ENCODE measurements at places on chromosomes 3 and 15. TPM values are rescaled to one million over a fixed set of nuclear protein-coding genes. Genes with fewer than 3 reads are reported as not detected.

The CA12 gene
- total RNA-seq, result not detected

- no peak overlapping the region for H3K4me3 ChIP-seq
- no peak for DNase-seq
- H3K27me3 ChIP-seq, result no peaks in the 10 kb centered on the region
Measured at GRCh38 chr3:172303181-172303580, 145.1 kb downstream of the GHSR start.

DNA sequence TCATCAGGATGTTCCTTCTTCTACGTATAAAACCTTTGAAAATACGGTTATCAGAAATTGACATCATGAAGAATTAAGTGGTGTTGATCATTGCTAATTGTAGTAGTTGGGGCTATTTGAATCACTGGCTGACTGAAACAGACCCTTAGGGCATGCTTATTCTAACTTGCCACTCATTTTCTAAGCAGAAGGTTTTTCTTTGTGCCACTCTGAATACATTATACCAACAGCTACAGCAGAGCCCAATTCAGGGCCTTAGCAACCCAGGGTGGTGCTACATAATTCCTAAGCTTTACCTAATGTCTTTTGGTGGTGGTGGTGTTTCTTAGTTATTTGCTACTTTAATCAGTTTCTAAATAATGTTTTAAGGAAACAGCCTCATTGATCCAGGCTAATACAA is 524.2 kb downstream of the NLGN1 start:
- H3K27ac ChIP-seq, result no peak overlapping the region
- H3K4me3 ChIP-seq, result no peak overlapping the region
- no peak for DNase-seq
- no peaks in the 10 kb centered on the region for H3K27me3 ChIP-seq
- no peaks in the 10 kb centered on the region for H3K4me1 ChIP-seq

DNA sequence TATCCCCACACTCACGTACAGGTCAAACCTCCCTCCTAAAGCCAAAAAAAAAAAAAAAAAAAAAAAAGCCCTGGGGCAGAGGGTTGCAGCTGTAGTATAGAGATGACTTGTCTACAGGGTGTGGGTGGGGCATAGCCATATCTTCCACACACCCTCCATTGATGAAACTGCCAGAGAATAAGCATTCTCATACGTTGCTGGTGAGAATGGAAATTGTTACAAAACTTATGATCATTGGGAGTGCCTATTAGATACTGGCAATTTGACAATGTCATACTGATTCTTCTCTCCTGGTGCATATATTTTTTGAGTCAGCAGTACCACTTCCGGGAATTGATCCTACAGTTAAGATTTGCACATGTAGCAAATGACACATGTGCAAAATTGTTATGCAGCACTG is 11.0 kb upstream of the CTNNB1 start:
- H3K27me3 ChIP-seq, result no peaks in the 10 kb centered on the region
- no peak overlapping the region for H3K4me3 ChIP-seq
- H3K4me1 ChIP-seq, result peaks cover 7% of the 10 kb centered on the region

DNA sequence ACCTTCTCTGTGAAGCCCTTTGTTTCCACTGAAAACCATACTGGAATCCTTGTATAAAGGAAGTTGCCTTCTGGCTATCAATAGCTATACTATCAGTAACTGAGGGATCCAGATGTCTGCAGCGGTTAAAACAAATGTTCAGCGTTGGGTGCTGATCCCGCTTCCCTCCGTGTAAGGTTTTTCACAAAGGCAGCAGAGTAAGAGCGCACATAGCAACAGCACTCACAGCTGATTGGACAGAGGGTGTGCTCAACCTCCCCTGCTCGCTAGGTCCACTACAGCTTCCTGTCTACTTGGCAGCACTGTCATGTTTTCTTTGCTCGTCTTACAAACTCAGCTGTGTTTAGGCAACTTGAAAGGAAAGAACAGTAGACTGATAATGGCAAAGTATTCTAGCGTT is 27.3 kb downstream of the ATOSA start:
- no peak overlapping the region for H3K4me3 ChIP-seq
- DNase-seq, result peak; percentile 49
- peaks cover 12% of the 10 kb centered on the region for H3K36me3 ChIP-seq
- H3K27me3 ChIP-seq, result no peaks in the 10 kb centered on the region
- H3K27ac ChIP-seq, result peak overlapping the region; percentile 5

- no peak overlapping the region for H3K4me3 ChIP-seq
- DNase-seq, result no peak
- H3K36me3 ChIP-seq, result no peaks in the 10 kb centered on the region
- H3K4me1 ChIP-seq, result peaks cover 31% of the 10 kb centered on the region
- H3K27me3 ChIP-seq, result no peaks in the 10 kb centered on the region
Measured at GRCh38 chr15:63860555-63860954, 26.8 kb upstream of the HERC1 start.

DNA sequence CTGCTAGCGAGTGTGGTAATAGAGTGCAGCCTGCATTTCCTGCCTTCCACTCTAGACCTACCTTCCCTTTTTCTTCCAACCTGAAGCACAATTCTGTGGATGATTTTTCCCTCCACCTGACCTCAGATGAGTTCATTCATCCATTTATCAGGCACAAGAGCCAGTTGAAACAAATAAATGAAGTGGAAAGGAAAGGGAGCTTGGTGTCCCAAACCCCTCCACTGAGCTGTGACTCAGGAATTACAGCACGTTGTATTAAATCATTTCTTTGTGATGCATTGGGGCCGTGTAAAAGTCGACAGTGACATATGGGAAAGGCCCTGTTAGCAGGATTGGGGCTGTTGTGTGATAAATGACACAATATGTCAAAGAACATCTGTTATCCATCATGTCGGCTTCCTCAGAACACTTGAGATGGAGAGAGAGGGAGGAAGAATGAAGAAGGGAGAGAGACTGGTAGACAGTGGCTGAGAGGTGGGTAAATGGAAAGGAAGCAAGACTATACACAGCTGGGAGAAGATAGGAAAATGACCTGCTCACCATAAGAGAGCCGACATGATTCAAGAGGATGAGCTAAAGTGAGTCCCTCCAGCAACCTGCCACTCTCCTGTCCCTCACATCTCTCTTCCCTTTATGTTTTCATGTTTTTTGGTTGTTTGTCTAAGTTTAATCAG is 366.0 kb downstream of the AGBL1 start:
- no peak overlapping the region for H3K27ac ChIP-seq
- H3K36me3 ChIP-seq, result no peaks in the 10 kb centered on the region
- no peaks in the 10 kb centered on the region for H3K4me1 ChIP-seq
- no peaks in the 10 kb centered on the region for H3K27me3 ChIP-seq
- H3K4me3 ChIP-seq, result no peak overlapping the region

DNA sequence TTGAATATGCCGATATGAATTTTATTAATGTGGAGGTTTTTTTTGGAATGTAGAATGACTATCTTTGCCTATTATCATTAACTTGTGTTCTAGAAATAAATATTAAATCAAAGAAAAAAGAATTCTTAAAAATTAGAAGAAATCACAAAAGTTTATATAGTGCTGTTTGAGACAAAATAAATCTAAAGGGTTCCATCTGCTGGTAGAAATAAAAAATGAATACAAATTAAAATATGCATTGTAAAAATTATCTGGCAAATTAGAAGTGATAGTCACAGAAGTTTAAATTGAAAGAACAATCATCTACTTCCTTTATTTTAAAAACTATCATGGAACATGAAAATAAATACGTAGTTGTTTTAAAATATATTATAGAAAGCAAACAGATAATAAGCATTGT is 22.7 kb upstream of the ZBTB20 start:
- H3K4me3 ChIP-seq, result no peak overlapping the region
- no peak for DNase-seq
- no peaks in the 10 kb centered on the region for H3K4me1 ChIP-seq
- no peak overlapping the region for H3K27ac ChIP-seq
- H3K27me3 ChIP-seq, result no peaks in the 10 kb centered on the region

GRCh38 chr3:163951397-163951987 is 1126.8 kb downstream of the SI start:
- H3K4me1 ChIP-seq, result no peaks in the 10 kb centered on the region
- no peak overlapping the region for H3K4me3 ChIP-seq
- DNase-seq, result no peak
- H3K27me3 ChIP-seq, result no peaks in the 10 kb centered on the region
- no peak overlapping the region for H3K27ac ChIP-seq

DNA sequence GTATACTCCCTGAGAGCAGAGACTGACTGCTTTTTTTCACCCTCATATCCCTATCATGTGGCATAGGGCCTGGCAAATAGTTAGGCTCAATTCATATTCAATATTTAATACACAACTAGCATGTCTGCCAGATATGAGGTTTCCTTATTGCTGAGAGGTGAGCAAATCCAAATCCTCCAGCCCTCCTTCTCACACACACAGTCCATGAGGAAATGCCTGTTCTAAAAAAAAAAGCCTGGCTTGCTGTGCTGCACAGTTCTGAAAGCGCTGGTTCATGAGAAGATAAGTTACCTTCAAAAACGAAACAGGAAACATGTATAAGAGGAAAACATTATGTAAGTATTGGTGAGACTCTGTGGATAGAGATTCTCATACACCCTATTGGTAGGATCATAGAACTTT is 15.5 kb upstream of the ACAP2 start:
- H3K27me3 ChIP-seq, result no peaks in the 10 kb centered on the region
- H3K27ac ChIP-seq, result no peak overlapping the region
- DNase-seq, result peak; percentile 53
- H3K36me3 ChIP-seq, result no peaks in the 10 kb centered on the region

The KIF15 gene
- 1.4 TPM for total RNA-seq

The TRIM71 gene
- total RNA-seq, result not detected

DNA sequence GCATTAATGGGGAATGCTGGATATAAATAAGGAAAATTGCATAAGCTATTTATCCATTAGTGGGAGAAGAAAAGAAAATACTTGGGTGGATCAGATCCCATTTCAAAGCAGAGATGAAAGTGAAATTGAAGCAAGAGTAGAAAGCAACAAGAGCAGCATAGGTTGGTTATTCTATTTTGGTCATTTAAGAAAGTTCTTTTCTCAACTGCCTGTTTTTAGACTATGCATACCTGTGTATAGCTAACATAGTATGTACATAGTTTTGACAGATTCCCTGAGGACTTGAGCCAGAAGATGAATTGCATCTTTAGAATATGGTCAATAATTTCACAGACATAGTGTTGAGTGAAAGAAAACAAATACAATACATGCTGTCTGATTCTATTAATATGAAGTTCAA is 29.0 kb upstream of the DENND4A start:
- H3K27me3 ChIP-seq, result no peaks in the 10 kb centered on the region
- H3K27ac ChIP-seq, result peak overlapping the region; percentile 94
- no peak for DNase-seq
- peaks cover 63% of the 10 kb centered on the region for H3K4me1 ChIP-seq

DNA sequence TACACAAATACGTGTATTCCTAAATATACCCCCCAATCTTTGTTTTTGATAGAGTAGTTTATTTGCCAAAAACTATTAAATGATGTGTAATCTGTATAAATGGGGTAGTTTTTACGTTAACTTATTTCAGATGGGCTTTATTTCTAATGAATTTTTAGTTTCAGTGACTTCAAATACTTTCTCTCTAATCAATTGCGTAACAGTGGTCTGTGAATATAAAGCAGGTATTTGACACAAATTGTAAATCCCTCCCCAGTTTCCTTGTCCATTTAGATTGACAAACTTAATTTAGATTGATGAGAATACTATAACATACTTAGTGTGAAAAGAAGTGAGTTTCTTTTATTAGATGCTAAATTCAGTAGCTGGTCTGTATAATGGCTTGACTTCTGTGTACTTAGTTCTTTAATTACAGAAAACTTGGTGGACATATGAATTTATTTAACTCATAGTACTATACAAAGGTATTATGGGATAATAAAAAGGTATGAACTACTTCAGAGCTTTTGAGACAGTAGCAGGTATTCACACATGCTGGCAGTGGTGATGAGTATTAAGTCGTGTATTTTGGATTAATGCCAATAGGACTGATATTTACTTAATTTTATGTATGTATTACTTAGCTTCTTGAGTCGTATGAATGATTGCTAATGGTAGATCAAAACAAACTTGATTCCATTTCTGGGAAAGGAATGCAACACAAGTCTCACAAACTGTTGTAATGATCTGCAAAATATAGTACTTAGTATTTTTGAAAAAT is 81.6 kb downstream of the STT3B start:
- H3K4me1 ChIP-seq, result no peaks in the 10 kb centered on the region
- no peak overlapping the region for H3K4me3 ChIP-seq
- DNase-seq, result no peak
- no peak overlapping the region for H3K27ac ChIP-seq

DNA sequence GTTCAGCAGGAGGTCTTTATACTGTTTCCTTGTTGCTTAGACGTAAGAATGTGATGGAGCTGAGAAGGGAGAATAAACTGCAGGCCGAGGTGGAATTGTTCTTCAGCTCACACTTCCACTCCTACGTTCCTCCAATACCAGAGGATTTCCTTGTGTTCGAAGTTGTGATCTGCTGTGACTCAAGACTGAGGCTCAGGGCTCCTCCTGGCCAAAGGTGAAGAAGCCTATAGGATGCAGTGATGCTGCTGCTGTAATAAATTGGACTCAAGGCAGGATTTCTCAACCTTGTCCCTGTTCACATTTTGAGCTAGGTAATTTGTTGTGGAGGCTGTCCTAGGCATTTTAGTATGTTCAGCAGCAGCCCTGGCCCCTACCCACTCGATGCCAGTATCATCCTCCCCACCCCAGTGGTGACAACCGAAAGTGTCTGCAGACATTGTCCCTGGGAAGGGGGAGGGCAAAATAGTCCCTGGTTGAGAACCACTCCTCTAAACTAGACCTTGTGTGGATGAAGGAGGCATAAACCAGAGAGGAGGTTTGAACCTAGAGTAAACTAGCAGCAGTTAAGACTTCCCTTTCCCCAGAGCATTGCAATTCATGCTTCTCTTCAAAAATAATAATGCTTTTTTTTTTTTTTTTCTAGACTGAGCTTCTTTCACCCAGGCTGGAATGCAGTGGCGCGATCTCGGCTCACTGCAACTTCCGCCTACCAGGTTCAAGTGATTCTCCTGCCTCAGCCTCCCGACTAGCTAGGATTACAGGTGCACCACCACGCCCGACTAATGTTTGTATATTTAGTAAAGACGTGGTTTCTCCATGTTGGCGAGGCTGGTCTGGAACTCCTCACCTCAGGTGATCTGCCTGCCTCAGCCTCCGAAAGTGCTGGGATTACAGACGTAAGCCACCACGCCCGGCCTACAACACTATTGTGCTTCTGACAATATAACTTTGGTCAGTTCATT is 11.1 kb downstream of the RAP2B start:
- no peaks in the 10 kb centered on the region for H3K27me3 ChIP-seq
- DNase-seq, result no peak
- H3K4me3 ChIP-seq, result no peak overlapping the region
- no peaks in the 10 kb centered on the region for H3K36me3 ChIP-seq
- no peak overlapping the region for H3K27ac ChIP-seq

The UBL7 gene
- total RNA-seq, result 44.4 TPM

DNA sequence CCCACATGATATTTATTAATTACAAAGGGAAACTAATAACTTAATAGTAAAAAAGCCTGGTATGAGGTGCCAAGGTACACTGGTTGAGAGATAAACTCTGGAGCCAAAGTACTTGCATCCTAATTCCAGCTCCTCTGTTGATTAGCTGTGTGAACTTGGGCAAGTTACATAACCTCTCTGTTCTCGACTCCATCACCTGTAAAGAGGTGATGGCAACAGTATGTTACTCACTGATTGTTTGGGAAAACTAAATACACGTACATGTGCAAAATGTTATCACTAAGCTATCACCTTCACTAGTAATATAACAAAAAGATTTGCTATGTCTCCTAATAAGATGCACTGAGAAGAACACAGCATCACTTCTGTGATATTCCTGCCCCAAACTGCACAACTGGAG is 206.4 kb downstream of the MEX3B start:
- DNase-seq, result no peak
- no peaks in the 10 kb centered on the region for H3K4me1 ChIP-seq
- no peaks in the 10 kb centered on the region for H3K36me3 ChIP-seq
- no peak overlapping the region for H3K27ac ChIP-seq

- no peaks in the 10 kb centered on the region for H3K27me3 ChIP-seq
- peaks cover 22% of the 10 kb centered on the region for H3K4me1 ChIP-seq
- no peaks in the 10 kb centered on the region for H3K36me3 ChIP-seq
- DNase-seq, result peak; percentile 54
Measured at GRCh38 chr3:130093741-130094391, 12.2 kb downstream of the ALG1L2 start.
